ENCODE measurements at places on chromosomes 5 and 9. TPM values are rescaled to one million over a fixed set of nuclear protein-coding genes. Genes with fewer than 3 reads are reported as not detected.

Gene PCDHB6
- total RNA-seq, result not detected

GRCh38 chr5:83253720-83254119, 176.4 kb downstream of the XRCC4 start:
- no peaks in the 10 kb centered on the region for H3K36me3 ChIP-seq
- no peaks in the 10 kb centered on the region for H3K27me3 ChIP-seq
- DNase-seq, result no peak
- no peaks in the 10 kb centered on the region for H3K4me1 ChIP-seq
- H3K4me3 ChIP-seq, result no peak overlapping the region

DNA sequence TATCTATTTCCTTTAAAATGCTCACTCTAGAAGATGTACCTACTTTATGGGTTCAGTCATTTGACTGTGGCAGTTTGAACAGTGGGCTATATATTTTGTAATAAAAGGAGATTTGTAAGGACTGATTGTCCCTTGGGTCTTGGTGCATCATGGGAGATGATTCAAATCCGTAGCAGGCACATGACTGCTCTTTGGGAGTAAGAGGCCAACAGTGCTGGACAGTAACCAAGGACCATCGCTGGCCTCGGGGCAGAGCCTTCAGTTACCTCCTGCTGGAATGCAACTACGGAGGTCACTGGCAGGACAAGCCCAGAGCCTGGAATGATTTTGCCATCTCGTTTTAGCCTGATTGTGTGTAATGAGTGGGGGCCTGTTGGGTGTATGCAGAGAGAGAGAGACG, 7.0 kb upstream of the MAMDC2 start:
- peaks cover 3% of the 10 kb centered on the region for H3K36me3 ChIP-seq
- H3K4me3 ChIP-seq, result no peak overlapping the region
- no peak overlapping the region for H3K27ac ChIP-seq
- peaks cover 2% of the 10 kb centered on the region for H3K27me3 ChIP-seq

GRCh38 chr9:101167490-101168134, 139.1 kb downstream of the PLPPR1 start:
- DNase-seq, result no peak
- no peaks in the 10 kb centered on the region for H3K4me1 ChIP-seq
- H3K36me3 ChIP-seq, result no peaks in the 10 kb centered on the region
- H3K27me3 ChIP-seq, result no peaks in the 10 kb centered on the region

DNA sequence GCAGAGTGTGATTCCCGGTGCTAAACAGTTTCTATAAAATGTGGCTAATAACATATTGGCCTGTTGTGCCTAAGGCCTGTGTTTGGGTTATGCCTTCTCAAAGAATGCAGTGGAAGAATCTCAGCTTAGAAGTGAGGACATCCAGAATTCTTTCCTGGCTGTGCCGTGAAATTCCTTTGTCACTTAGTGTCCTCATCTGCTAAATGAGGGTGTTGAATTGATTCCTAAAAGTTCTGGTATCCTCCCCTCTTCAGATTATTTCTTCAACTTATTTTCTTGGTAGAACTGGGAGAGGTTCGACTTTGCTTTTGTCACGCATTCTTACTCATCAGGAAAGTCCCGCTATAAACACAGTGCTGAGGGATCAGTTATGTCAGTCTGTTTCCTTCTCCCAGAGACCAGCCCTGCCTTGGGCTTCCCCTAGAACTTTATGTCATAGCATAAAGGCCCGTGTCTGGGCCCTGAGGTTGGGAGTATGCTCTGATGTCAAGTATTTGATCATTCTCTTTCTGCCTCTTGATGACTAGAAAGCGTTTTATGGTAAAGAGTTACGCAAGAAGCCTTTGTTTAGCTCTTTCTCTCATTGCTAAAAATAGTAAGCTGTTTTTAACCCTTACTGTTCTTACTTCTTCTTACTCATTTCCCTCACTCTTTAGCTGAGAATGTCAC, 29.5 kb downstream of the MTAP start:
- H3K4me1 ChIP-seq, result peaks cover 57% of the 10 kb centered on the region
- DNase-seq, result peak; percentile 84
- peaks cover 72% of the 10 kb centered on the region for H3K36me3 ChIP-seq
- H3K4me3 ChIP-seq, result peak overlapping the region; percentile 15
- no peaks in the 10 kb centered on the region for H3K27me3 ChIP-seq

DNA sequence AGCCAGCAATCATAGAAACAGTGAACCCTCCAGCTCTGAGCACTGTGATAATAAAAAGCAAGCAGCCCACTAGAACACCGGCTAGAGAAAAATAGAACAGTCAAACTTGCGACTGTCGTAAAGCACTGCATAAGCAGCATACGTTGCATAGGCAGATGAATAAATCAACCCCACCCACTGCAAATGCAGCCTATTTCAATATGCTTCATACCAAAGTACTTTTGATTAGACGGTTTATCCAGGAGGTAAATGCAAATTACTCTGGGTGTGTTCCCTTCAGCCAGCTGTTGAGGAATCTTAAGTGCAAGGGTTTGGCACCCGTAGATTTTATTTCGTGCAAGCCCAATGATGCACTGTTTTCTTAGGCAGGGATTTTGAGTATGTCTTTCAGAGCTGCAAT, 32.1 kb upstream of the ANKRD18A start:
- H3K4me3 ChIP-seq, result no peak overlapping the region
- H3K4me1 ChIP-seq, result no peaks in the 10 kb centered on the region
- no peak overlapping the region for H3K27ac ChIP-seq

DNA sequence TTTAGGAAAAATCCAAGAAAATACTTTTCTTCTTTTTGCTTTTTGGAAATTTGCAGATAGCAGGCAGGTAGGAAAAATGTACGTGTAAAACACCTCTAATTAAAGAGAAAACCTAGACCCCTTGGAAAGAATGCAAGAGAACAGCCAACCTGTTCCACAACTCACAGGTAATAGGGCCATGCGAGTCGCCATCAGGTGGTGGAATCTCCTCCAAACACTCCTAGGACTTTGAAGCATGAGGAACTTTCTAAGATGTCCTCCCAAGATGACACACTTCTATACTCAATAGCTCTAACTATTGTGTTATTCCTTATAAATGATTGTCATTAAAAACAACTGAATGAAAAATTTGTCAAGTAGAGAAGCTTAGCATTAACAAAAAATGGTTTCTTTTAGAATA, 174.0 kb downstream of the TMC1 start:
- H3K4me3 ChIP-seq, result no peak overlapping the region
- no peaks in the 10 kb centered on the region for H3K36me3 ChIP-seq
- peaks cover 7% of the 10 kb centered on the region for H3K27me3 ChIP-seq
- H3K27ac ChIP-seq, result no peak overlapping the region
- no peaks in the 10 kb centered on the region for H3K4me1 ChIP-seq

GRCh38 chr5:156971848-156972525, 9.0 kb upstream of the TIMD4 start:
- H3K4me1 ChIP-seq, result peaks cover 10% of the 10 kb centered on the region
- H3K36me3 ChIP-seq, result peaks cover 4% of the 10 kb centered on the region
- H3K27ac ChIP-seq, result peak overlapping the region; percentile 17
- no peak for DNase-seq
- no peaks in the 10 kb centered on the region for H3K27me3 ChIP-seq
- no peak overlapping the region for H3K4me3 ChIP-seq

- no peak overlapping the region for H3K27ac ChIP-seq
- H3K27me3 ChIP-seq, result peaks cover 45% of the 10 kb centered on the region
- H3K4me1 ChIP-seq, result no peaks in the 10 kb centered on the region
Measured at GRCh38 chr9:126604059-126605055, 9.4 kb upstream of the LMX1B start.
